ENCODE measurements at places on chromosomes 3 and 15. TPM values are rescaled to one million over a fixed set of nuclear protein-coding genes. Genes with fewer than 3 reads are reported as not detected.

Gene RBPMS2
- polyA plus RNA-seq: 4.2 TPM

GRCh38 chr15:58046467-58046866, 19.0 kb downstream of the ALDH1A2 start:
- no peaks in the 10 kb centered on the region for H3K36me3 ChIP-seq
- no peak overlapping the region for H3K27ac ChIP-seq
- H3K4me3 ChIP-seq: no peak overlapping the region
- H3K27me3 ChIP-seq: peaks cover 15% of the 10 kb centered on the region

GRCh38 chr3:37450561-37450960, 276.2 kb upstream of the LRRFIP2 start:
- no peak for DNase-seq
- H3K27me3 ChIP-seq: peaks cover 43% of the 10 kb centered on the region
- no peaks in the 10 kb centered on the region for H3K36me3 ChIP-seq
- no peak overlapping the region for H3K4me3 ChIP-seq
- peaks cover 5% of the 10 kb centered on the region for H3K4me1 ChIP-seq

Gene CSTA
- polyA plus RNA-seq: 292 TPM

Gene IMPG2
- 0.23 TPM for polyA plus RNA-seq

- no peaks in the 10 kb centered on the region for H3K27me3 ChIP-seq
- H3K27ac ChIP-seq: no peak overlapping the region
- DNase-seq: no peak
- H3K4me3 ChIP-seq: no peak overlapping the region
- H3K36me3 ChIP-seq: peaks cover 30% of the 10 kb centered on the region
Observed at GRCh38 chr3:39138804-39139415, 14.5 kb downstream of the CSRNP1 start.

DNA sequence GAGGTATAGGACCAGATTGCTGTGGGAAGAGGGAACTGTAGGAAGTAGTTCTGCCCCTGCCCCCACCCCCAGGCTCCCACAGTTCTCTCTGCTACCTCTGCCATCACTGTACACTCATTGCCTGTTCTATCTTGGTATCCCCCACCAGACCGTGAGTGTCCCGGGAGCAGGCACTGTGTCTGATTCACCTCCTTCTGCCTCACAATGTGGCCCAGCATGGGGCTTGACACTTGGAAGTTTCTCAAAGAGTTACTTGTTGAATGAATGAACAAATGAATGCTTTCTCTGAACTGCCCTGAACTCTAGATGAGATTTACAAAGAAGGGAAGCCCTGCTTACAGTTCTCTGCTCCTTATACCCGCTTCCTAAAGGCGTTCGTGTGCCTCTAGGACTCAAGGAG, 27.1 kb upstream of the PIK3CB start:
- peaks cover 8% of the 10 kb centered on the region for H3K4me1 ChIP-seq
- DNase-seq: no peak
- H3K4me3 ChIP-seq: no peak overlapping the region
- no peaks in the 10 kb centered on the region for H3K36me3 ChIP-seq
- H3K27ac ChIP-seq: no peak overlapping the region

- H3K36me3 ChIP-seq: peaks cover 7% of the 10 kb centered on the region
- no peaks in the 10 kb centered on the region for H3K27me3 ChIP-seq
- no peak overlapping the region for H3K4me3 ChIP-seq
- no peaks in the 10 kb centered on the region for H3K4me1 ChIP-seq
Observed at GRCh38 chr3:141878817-141879216, 2.4 kb downstream of the ATP1B3 start.

DNA sequence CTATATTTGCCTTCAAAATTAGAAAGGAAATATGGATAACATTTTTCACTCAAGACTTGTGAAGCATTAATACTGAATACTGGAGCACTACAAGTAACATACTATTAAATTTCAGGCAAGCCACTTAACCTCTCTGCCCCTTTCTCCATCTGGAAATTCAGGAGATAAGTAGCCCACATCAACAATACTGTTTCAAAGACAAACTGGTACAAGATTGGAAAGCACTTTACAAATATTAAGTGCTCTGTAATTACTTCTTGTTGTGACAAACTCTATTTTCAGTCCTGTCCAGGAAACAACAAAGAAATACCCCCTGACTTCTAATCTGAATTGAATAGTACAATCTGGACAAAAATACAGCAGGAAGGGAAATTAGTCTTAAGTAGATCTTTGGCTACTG, 49.3 kb downstream of the TMEM212 start:
- H3K27me3 ChIP-seq: no peaks in the 10 kb centered on the region
- H3K27ac ChIP-seq: no peak overlapping the region
- DNase-seq: no peak
- no peak overlapping the region for H3K4me3 ChIP-seq

DNA sequence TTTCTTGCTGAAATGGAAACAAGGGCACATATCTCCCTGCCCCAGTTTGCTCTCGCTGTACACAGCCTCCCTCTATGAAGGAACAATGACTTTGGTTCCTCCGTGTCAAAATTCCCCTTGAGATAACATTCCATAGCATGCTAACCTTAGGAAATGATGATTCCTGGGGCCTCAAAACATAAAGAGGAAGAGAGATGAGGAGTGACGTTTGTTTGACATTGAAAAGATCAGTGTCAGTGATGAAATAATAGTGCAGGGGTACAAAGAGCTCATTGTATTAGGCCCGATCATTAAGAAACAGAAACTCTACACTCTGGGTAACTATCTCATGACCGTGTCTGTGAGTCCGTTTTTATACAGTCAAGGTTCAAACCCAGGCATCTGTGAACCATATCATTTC, 55.2 kb downstream of the ARNT2 start:
- no peak overlapping the region for H3K4me3 ChIP-seq
- H3K36me3 ChIP-seq: no peaks in the 10 kb centered on the region
- no peaks in the 10 kb centered on the region for H3K4me1 ChIP-seq
- no peak for DNase-seq
- H3K27me3 ChIP-seq: no peaks in the 10 kb centered on the region

DNA sequence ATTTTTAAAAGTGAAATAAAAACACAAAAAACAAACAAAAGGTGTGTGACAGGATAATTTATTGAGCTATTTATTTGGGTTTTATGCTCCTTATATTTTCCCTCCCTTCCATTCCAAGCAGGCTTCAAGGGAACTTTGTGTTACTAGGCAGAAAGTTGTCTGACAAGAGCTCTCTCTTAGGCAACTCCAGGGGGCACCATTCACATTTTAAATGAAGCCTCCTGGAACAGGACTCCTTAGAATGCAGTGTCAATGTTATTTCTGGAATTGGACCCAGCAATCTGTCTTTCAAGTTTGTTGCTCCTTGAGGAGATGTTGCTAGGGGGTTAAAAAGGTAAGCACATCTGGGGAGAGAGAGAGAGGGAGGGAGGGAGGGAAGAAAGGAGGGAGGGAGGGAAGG, 5.4 kb upstream of the RFX7 start:
- H3K27ac ChIP-seq: no peak overlapping the region
- no peaks in the 10 kb centered on the region for H3K36me3 ChIP-seq

Gene CX3CR1
- 0.55 TPM for polyA plus RNA-seq

DNA sequence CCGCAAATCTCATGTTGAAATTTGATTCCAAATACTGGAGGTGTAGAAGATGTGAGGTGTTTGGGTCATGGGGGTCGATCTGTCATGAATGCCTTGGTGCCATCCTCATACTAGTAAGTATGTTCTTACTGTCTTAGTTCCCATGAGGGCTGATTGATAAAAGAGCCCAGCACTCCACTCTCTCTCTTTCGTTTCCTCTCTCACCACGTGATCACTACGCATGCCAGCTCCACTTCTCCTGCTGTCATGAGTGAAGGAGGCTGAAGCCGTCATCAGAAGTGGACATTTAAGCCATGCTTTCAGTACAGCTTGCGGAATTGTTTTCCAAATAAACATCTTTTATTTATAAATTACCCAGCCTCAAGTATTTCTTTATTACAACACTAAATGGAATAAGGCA, 6.1 kb downstream of the OR5H15 start:
- no peak overlapping the region for H3K4me3 ChIP-seq
- H3K27ac ChIP-seq: no peak overlapping the region
- no peaks in the 10 kb centered on the region for H3K27me3 ChIP-seq
- H3K4me1 ChIP-seq: no peaks in the 10 kb centered on the region
- H3K36me3 ChIP-seq: no peaks in the 10 kb centered on the region

DNA sequence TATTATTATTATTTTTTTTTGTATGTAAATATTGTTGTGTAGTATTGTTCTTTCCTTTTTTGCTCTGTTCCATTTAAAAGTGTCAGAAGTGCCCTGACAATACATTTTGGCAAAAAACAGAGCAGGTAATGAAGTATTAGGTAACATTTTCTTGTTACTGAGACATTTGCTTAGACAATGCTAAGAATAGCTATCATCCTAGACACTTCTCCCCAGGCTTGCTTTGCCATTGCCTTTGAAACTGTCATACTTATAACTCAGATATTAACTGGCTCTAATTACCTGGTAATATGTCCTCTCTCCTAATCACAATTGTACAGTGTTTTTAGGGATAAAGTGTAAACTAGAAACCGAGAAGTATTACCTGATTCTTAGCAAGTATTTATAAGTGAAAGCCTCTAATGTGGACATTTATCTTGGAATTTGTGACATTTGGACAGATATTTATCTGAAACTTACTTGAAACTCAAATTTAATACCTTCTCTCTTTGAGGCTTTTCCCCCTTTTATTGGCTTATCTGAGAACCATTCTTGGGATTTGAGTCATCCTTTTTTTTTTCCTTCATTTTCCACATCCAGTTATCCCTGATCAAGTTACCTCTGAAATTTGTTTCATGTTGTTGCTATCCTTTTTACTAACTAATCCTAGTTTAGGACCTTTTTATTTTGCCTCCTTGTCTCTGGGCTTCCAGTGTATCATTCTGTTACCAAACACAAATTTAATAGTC, 13.1 kb downstream of the ARIH1 start:
- no peaks in the 10 kb centered on the region for H3K27me3 ChIP-seq
- no peak overlapping the region for H3K4me3 ChIP-seq
- H3K4me1 ChIP-seq: no peaks in the 10 kb centered on the region

Measured in thymus (tissue), 14 donors.